ENCODE measurements at places on chromosomes 6 and 20.

- DNase-seq = no peak
Observed at GRCh38 chr6:40359808-40360207, 227.4 kb downstream of the LRFN2 start.

DNA sequence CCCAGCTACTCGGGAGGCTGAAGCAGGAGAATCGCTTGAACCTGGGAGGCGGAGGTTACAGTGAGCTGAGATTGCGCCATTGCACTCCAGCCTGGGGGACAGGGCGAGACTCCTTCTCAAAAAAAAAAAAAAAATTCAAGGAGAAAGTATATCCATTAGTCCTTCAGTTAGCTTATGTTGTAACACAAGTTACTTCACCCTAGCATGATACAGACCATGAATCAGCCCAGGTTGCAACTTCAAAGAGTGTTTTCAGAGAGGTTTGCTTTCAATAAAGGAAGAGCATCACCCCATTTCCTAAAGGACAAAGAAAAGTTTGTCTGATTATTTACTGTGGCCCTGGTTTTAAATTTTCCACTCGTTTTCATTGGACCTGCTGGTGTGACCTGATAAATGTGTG lies 73.0 kb downstream of the SERAC1 start:
- DNase-seq = no peak

- no peak for DNase-seq
Observed at GRCh38 chr20:24296477-24297261, 172.8 kb upstream of the SYNDIG1 start.

DNA sequence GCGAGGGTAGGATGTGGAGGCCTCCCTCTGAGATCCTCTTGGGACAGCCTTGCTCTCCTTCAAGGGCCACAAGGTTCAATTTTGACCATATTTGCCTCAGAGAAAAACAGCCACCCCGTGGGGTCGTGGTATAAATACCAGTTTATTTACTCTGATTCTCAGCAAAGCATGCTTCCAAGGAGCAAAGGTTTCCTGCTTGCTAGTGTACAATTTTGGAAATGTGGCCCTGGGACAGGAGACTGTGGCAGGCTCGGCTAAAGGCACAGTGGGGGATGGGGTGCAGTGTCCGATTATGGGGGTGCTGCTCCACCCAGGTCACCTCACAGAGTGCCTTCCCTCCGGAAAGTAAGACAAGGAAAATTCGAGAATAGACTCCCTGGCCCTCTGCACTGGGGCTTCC lies 31.1 kb downstream of the RBM38 start:
- DNase-seq = no peak

DNA sequence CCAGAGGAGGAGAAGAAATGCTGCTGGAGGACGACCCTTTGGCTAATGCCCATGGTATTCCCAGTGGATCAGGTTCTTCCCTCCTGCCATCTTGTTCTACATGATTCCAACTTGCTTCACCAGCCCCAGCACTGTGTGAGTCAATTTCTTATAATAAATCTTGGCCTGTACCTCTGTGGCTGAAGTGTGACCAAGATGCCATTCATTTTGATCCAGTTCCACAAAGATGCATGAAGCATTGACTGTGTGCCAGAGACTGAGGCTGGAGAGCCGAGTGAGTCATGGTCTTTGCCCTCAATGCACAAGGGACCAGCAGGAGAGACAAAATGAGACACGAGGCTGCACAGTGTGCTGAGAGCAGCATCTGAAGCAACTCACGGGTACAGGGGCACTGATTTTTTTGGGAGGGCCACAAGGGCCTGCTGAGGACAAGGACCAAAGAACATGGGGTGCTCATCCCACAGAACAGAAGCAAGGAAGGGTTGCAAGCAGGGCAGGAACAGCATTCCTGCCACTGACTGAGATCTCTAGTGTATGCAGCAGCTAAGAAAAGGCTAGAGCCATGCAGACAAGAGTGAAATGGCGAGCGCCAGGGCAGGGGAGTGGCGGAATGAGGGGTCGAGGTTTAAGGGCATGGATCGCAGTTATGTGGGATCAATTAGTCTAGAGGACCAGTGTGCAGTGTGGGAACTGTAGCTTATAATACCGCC lies 207.0 kb downstream of the THBS2 start:
- DNase-seq = no peak
